ENCODE measurements at places on chromosomes 2 and 18. TPM values are rescaled to one million over a fixed set of nuclear protein-coding genes. Genes with fewer than 3 reads are reported as not detected.

DNA sequence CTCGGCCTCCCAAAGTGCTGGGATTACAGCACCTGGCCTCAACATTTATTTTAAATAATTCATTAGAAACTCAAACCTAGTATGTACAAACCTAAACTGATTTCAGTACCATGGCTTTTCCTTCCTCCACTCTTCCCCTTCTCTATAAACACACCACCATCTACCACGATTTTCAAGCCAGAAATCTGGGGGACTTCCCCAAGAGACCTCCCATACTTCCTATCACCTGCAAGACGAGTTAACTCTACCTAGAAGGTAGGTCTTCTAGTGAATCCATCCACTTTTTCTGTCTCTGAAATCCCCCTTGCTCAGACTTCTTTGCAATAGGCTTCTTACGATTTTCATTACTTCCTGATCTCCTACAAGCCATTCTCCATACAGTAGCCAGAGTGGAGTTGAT, 7.7 kb upstream of the FAM117B start:
- no peak for DNase-seq

- no peak for DNase-seq
Observed at GRCh38 chr2:106982350-106982749, 96.4 kb upstream of the ST6GAL2 start.

GRCh38 chr2:98932778-98933343, 3.2 kb downstream of the CRACDL start:
- no peak for DNase-seq

GRCh38 chr2:126963390-126963789, 64.7 kb downstream of the TEX51 start:
- DNase-seq, result no peak

GRCh38 chr18:37249895-37250618, 315.5 kb downstream of the CELF4 start:
- DNase-seq, result no peak

Gene ADGRF3
- polyA plus RNA-seq, result 2.3 TPM

Data from right renal cortex interstitium (tissue), 3 donors.